ENCODE measurements at places on chromosomes 2 and 18. TPM values are rescaled to one million over a fixed set of nuclear protein-coding genes. Genes with fewer than 3 reads are reported as not detected.

The FASTKD2 gene
- total RNA-seq: 32.1 TPM

The DHRS9 gene
- total RNA-seq: 0.31 TPM

The IGFBP5 gene
- total RNA-seq: 461 TPM

The CD226 gene
- 0.53 TPM for total RNA-seq

The ARHGAP15 gene
- 11.5 TPM for total RNA-seq

GRCh38 chr18:25089470-25089869 lies 262.5 kb downstream of the ZNF521 start:
- no peaks in the 10 kb centered on the region for H3K27me3 ChIP-seq
- no peak for DNase-seq
- H3K36me3 ChIP-seq: peaks cover 25% of the 10 kb centered on the region
- no peaks in the 10 kb centered on the region for H3K4me1 ChIP-seq

DNA sequence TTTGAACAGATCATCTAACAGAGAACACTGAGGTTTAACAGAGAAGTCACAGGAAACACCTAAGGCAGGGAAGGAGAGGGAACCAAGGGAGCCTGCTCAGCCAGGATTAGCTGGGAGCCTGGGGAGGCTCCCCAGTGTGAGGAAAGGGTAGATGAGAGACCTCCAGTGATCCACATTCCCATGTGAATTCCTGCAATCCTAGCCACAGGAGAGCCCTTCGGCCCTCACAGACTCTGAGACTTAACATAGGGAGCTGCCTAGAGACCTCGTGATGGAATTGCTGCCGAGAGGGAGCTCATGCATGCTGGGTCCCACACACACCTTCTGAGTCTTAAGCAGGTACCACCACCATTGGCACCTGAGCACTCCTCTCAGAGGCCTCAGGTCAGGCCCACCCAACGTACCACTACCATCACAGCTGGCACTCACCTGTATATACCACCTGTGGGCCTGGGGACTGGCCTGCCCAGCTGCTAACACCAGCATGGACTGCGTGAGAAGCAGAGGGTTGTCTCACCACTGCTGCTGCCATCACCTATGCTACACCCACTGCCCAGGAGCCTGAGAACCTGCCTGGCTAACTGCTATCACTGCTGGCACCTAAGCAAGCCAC lies 225.9 kb upstream of the RASGRP3 start:
- H3K36me3 ChIP-seq: peaks cover 4% of the 10 kb centered on the region
- H3K4me1 ChIP-seq: peaks cover 3% of the 10 kb centered on the region
- H3K27me3 ChIP-seq: no peaks in the 10 kb centered on the region
- no peak overlapping the region for H3K4me3 ChIP-seq
- DNase-seq: no peak

DNA sequence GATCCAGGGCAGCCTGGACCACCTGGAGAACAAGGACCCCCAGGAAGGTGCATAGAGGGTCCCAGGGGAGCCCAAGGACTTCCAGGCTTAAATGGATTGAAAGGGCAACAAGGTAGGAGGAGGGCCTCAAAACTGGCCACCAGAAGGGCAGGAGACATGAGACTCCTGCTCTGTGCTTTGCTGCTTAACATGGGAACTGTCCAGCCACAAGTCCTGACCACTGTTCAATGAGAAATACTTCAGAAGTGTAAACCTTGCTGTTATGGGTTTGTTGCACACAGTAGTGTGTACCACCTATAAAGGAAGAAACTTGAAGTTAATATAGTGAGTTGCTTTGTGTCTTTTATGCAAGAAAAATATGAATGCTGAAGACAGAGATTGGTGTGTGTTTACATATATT lies 44.2 kb upstream of the MFF start:
- DNase-seq: peak; percentile 7
- H3K27me3 ChIP-seq: no peaks in the 10 kb centered on the region
- no peak overlapping the region for H3K4me3 ChIP-seq
- H3K27ac ChIP-seq: no peak overlapping the region
- H3K36me3 ChIP-seq: no peaks in the 10 kb centered on the region

- H3K4me1 ChIP-seq: peaks cover 4% of the 10 kb centered on the region
- peak; percentile 54 for DNase-seq
- H3K27ac ChIP-seq: no peak overlapping the region
- no peak overlapping the region for H3K4me3 ChIP-seq
- peaks cover 7% of the 10 kb centered on the region for H3K36me3 ChIP-seq
Observed at GRCh38 chr18:44709307-44710126, 28.8 kb downstream of the SETBP1 start.

DNA sequence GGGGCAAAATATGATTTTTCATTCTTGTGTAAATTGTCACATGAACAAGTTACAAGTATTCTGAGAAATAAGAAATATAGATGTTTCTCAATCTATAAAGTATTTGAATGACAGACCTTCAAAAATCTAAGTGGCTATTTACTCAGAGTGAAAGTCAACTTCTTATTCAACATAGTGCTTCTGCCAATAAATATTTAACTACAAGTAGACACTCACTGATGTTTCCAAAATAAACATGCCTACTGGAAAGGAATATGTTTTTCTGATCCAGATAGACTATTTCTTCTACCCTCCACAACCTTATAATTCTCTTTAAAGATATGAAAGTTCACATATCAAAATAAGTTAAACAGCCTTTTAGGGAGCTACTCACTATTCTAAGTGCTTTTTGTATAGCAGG lies 296.3 kb downstream of the DSC3 start:
- no peak for DNase-seq
- H3K27me3 ChIP-seq: no peaks in the 10 kb centered on the region
- no peaks in the 10 kb centered on the region for H3K4me1 ChIP-seq
- H3K4me3 ChIP-seq: no peak overlapping the region

DNA sequence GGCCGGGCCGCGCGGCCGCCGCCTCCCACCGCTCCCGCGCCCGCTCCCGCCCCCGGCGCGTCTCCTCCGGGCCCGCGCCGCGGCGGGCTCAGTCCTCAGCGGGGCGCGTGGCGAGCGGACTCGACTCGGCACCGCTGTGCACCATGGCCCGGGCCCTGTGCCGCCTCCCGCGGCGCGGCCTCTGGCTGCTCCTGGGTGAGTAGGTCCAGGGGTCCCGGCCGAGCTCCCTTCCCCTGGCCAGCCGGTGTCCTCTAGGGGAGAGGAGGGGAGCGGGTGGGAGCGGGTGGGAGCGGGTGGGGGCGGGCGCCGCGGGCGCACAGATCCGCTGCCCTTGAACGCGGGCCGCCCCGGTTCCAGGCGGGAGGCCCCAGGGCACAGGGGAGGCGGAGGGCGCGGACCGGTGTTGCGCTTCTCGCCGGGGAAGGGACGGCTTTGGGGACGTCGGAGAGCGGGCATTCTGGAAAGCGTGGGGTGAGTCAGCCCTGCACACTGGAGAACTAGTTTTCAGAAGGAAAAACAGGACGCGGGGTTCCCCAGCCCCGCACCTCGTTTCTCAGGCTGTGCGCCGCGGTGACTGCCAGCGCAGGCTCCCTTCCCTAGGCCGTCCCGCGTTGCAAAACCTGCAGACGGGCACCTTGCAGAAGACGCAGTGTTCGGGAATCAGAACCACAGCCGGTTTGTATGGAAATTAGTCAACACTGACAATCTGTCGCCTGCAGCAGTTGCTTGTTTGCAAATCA lies at the start of gene RAMP1:
TSS of gene RAMP1 (plus strand) at position 91 of the 740 bp plus-strand sequence. CDS start at position 144, 53 bp downstream.
- peaks cover 35% of the 10 kb centered on the region for H3K27me3 ChIP-seq
- DNase-seq: no peak
- H3K36me3 ChIP-seq: no peaks in the 10 kb centered on the region
- peak within 1 kb of the TSS; percentile 32 for H3K4me3 ChIP-seq

- H3K36me3 ChIP-seq: no peaks in the 10 kb centered on the region
- H3K27me3 ChIP-seq: no peaks in the 10 kb centered on the region
- no peak overlapping the region for H3K4me3 ChIP-seq
- no peak for DNase-seq
Observed at GRCh38 chr2:228312172-228312571, 130.7 kb upstream of the SPHKAP start.
